HFF-Myc (cell line): ENCODE measurements at places on chromosomes 5 and 9.

DNA sequence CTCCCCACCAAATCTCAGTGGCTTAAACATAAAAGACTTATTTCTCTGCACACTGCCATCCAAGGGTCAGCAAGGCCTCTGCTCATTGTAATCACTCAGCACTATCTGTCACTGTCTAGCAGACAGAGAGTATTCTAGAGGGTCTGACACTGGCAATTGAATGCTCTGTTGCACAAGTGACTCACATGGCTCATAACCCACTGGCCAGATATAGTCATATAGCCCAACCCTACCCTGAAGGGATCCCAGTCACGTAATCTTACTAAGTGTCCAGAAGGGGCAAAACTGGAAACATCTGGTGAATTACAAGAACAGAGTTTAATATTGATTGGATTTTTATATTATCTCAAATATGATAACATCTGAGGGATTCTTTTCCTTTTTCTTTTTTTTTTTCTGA lies 80.7 kb downstream of the TSSK1B start:
- DNase-seq, result no peak

GRCh38 chr9:131708226-131709002 lies 31.5 kb downstream of the RAPGEF1 start:
- no peak for DNase-seq

GRCh38 chr9:13863112-13863511 lies 450.8 kb downstream of the NFIB start:
- DNase-seq, result no peak

DNA sequence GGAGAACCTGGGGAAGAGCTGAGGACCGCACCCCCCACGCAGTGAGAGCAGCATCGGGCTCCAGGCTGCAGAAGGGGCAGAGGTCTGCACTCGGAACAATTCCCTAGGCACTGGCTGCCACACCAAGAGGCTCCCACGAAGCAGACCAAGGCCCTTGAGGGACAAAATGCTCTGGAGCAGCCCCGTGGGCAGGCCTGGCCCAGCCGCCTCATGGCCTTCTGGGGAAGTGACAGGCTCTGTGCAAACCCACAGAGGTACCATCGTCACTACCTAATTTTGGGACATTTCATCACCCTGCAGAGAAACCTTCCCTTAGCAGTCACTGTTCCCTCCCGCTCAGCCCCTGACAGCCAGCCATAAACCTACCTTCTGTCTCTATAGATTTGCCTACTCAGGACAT lies 15.9 kb downstream of the FBXW5 start:
- DNase-seq, result no peak
